Hematopoietic multipotent progenitor cell treated with erythropoietin and hydrocortisone succinate and interleukin-3 and kit ligand, for 4 days (in vitro differentiated cells): ENCODE measurements at places on chromosomes 11 and 22.

GRCh38 chr11:129861702-129862522 is 33.5 kb downstream of the NFRKB start:
- DNase-seq, result no peak

DNA sequence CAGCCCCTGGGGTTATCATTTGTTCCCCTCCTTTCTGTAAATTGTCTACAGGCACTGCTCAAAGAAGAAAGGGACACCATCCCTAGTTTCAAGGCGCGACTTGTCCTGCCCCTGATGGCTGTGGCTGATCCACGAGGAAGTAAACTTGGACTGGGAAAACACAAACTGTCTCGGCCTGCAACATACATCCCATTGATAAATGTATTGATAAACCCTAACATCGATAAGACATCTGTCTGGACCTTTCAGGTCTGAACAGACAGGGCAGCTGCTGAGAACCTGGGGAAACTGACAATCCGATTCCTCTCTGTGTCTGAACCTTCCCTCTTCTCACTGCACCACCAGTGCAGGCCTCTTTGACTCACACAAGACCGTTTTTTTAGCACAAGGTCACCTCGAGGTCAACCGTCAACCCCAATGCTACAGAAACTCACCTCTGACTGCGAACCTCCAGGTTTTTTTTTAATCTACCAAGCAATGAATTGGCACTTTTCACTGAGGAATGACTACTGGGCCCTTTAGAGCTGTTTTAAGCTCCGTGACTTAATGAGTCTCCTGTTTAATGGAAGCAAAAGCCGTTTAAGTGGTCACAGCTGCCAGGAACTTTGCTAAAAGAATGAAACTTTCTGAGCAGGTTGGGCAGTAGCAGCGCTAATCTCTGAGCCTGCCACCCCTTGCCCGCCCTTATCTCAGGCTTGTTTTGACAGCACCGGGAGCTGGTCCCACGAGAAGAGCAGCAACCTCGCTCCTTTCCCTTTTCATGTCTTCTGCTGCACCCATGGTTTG is 203.8 kb upstream of the TMEM45B start:
- DNase-seq, result no peak

GRCh38 chr11:132444911-132445310 is 1074.5 kb downstream of the NTM start:
- no peak for DNase-seq

DNA sequence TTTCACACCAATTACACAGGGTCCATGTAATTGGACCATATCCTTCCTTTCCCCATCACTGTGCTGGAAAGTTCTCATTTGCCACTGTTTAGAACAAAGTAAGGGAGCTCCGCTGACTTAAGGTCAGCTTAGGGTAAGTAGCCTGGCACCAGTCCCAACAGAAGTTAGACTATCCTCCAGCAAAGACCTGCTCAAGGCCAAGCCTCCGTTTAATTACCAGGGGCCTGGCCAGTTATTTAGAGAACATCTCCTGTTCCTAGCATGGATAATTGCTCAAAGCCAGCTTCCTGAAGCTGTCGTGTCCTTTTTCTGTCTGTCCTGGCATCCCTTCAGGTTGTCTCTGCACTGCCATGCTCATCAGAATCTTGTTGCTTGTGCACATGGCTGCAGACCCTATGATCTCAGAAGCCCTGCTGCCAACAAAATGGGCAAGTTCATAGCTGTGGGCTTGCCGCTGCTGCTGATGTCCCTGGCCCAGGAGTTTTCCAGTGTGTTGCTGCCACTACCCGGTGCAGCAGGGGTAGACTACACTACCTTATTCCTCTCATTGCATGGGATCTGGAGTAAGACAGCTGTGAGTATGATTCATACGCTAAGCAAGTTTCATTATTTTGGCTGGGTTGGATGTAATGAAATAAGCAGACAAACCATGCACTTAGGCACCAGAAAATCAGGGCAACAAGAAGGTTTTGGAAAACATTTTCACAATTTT is 8.1 kb downstream of the OR8A1 start:
- DNase-seq, result no peak

DNA sequence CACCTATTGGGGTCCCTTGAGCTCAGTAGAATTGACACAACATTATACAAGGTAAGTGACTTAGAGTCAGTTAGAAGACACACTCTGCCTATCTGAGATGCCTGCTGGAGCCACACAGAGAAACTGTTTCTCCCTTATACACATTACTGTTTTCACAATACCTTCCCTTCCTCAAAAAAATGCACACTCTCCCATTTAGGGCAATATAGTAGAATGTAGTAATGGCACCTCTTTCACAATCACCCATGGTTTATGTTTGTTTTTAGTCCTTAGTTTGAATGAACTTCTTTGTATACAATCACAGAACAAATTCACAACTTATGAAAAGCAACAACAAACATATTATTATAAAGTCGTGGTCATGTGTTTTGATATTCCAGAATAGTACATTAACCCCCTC is 14.3 kb downstream of the OR52H1 start:
- DNase-seq, result peak; percentile 16

GRCh38 chr11:126978165-126978564 is 22.4 kb downstream of the KIRREL3 start:
- DNase-seq, result no peak

DNA sequence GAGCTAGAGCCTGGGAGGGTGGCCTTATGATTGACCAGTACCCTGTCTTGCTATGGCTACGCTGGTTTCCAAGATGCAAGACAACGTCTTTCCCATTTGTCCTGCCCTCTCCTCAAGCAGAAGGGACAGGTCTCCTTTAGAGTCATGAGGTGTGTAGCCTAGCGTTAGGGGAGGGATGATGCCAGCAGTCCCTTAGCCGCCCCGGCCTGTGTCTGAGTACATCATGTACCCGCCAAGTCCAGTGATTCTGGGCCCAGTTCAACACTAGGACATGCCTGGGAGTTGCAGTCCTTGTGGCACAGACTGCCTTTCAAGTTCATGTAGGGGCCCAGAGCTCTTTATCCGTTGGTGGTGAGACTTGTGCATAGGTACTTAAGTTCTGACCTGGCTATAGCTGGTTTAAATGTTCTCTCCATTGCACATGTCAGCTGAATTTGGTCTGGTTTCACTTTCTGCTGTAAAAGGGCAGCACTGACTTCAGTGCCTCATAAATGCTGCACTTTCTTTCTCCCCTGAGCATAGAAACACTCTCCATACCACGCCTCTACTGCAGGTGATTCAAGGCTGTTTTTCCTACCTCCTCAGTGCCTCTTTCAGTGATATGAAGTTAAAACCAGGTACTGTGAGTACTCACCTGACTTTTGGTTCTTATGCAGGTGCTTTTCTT is 151.1 kb downstream of the METTL15 start:
- no peak for DNase-seq

GRCh38 chr11:113806406-113806805 is 26.8 kb downstream of the CLDN25 start:
- DNase-seq, result peak; percentile 62

GRCh38 chr11:117768506-117768905 is 28.5 kb downstream of the DSCAML1 start:
- no peak for DNase-seq

DNA sequence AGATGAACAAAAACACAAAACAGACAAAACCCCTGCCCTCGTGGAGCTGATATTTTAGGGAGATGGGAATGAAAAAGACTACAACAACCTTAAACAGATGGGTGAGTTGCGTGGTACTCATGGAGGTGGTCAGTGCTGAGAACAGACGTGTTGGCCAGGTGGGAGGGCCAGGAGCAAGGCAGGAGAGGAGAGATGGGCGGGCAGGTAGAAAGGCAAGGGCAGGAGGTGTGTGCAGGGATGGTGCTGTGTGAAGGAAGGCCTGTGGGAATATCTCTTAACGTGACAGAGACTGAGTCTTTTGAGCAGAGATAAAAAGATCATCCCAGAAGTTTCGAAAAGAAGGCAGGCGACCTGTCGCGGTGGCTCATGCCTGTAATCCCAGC is 7.0 kb downstream of the GAL start:
- no peak for DNase-seq

GRCh38 chr11:5274395-5274794 is 4.7 kb upstream of the HBE1 start:
- DNase-seq, result no peak

DNA sequence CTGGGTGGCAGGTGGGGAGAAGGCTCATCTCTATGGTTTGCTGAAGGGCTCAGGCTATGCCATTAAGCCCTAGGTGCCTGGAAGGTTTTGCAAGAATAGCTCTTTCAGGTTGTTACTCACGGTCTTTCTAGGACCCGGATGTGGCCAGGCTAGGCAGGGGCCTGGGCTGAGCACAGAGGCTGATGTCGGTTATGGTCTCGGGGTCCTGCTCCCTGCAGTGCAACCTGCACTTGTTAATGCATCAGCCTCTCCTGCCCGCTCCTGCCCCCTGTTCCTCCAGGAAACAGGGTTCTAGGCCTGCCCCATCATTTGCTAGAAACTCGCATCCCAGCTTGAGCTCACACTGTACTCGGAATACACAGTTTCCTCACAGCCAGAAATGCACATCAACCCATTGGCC is 79.1 kb upstream of the SLC22A12 start:
- DNase-seq, result no peak

GRCh38 chr11:47550288-47551047 is 2.5 kb downstream of the CELF1 start:
- DNase-seq, result peak; percentile 25

GRCh38 chr11:116895048-116895757 is 57.8 kb upstream of the APOA1 start:
- peak; percentile 71 for DNase-seq

DNA sequence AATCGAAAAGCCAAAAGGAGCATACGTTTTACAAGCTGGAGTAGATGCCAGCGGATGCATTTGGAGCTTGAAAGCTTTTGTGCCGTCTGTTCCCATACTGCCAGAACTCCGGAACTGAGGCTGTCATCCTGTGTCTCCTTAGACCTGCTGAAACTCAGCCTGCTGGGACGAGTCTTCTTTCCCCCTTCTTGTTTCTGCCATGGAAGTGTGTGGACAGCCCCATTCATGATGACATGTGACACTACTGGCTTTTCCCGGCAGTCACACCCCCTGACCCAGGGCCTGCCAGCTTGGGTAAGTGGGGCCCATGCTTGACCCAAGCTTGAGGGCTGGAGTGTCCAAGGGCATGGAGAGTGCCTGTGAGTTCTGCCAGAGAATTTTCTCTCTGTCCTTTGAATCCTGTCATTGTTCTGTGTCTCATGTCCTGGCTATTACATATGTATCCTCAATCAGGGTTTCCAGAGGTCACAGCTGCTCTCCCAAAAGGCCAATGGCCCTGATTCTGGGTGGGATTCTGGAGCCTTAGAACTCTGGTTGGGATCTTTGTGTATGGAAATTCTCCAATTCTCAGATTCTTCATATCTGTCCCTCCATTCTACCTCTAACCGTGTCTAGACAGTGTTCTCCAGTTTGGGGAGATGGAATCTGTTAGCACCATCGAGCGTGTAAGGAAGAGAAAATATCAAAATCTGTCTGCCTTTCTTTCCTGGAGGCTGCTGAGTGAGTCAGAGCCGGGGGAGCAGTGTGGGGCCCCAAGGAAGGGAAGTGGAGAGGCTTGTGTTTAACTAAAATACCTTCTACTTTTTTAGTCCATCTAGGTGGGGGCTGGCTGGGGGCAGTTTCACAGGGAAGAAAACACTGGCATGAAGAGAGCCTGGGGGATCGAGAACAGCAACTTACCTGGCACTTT is 73.2 kb downstream of the KIAA1671 start:
- DNase-seq, result no peak
